ENCODE measurements at places on chromosomes 5 and 9. TPM values are rescaled to one million over a fixed set of nuclear protein-coding genes. Genes with fewer than 3 reads are reported as not detected.

DNA sequence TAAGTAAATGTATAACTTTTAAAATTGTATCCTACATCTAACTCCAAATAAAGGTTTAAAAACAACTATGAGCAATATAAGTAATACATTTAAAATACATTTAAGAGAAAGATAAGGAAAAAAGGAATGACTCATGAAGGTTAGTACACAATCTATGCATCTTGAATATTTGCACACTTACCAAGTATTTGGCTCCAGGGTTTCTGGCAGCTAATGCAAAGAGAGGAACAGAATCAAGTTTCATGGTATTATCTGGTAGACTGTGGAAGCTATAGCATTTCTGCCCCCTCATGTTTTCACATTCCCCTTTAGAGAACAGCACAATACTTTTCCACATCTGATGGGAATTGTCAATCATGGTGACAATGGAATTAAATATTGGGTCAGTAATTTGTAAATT is 132.1 kb downstream of the COX7C start:
- no peak for DNase-seq

GRCh38 chr5:146947181-146947941 is 68.8 kb upstream of the PPP2R2B start:
- no peak for DNase-seq

PALM2AKAP2 gene
- under 0.01 TPM for total RNA-seq

ADAMTSL1 gene
- total RNA-seq = 26.9 TPM

- DNase-seq = no peak
Observed at GRCh38 chr5:135482381-135482933, 30.3 kb upstream of the TIFAB start.
